ENCODE measurements at places on chromosomes 3 and 15.

GRCh38 chr3:66499881-66500575 lies 794 bp downstream of the LRIG1 start:
- peak; percentile 38 for DNase-seq

GRCh38 chr3:160583451-160583850 lies 18.1 kb upstream of the KPNA4 start:
- no peak for DNase-seq

- no peak for DNase-seq
Measured at GRCh38 chr3:121956363-121956762, 62.2 kb downstream of the SLC15A2 start.

DNA sequence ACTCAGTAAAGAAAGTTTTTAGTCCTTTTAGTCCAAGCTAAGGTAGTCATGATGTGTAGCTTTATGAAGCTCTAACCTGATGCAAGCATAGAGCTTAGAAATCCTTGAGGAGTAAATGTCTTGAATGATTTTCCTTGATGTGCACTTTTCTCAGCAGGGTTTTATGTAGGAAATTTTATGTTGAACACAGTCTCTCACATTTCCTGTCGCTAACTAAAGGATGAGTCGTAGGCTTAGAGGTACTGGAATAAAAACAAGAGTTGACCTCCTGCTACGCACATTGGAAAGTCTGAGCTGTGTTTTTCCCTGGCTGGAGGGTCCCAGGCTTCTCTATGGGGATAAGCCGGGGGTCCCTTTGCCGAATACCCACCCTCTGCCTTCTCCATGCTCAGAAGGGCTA lies 34.7 kb upstream of the ZPLD1 start:
- no peak for DNase-seq

GRCh38 chr15:99359769-99360168 lies 108.5 kb downstream of the LRRC28 start:
- DNase-seq: no peak

DNA sequence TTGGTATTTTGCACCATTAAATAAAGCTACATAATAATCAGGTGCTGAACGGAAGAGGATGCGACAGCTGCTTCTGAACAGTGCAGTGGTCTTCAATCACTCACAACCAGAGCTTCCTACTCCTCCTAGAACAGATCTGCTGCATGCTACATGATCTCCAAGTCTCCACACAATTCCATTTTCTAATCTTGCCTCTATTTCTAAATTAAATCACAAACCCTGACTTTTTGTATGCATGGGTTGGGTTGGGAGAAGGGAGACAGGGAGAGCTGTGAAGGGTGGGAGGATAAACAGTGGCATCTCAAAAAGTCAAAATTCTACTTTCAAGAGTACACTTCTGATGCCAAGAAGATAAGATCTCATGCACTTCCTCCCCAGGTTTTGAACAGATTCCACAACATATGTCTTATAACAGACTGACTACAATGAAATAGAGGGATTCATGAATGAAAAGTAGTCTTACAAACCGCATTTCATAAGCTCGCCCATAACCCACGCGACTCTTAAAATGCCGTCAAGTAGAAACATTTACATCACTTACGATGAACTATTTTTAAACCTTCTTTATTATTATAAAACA lies 57.2 kb downstream of the CHSY1 start:
- no peak for DNase-seq

DNA sequence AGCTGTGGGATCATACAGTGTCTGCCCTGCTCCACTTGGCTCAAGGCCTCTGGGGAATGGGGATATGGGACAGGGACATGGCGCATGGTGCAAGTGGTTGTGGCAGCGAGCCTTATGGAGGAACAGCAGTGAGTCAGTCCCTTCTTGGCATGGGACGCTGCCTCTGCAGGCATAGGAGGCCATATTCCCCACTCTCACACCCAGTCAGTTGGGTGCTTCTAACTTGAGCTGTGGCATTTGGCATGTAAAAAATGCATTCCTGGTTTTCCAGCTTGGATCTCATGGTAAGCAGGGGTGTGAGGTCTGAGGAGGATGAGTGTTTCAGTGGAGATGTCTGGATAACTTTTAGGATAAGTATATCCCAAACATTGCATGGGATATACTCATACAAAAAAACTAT lies 31.6 kb upstream of the UBE2Q2 start:
- no peak for DNase-seq

DNA sequence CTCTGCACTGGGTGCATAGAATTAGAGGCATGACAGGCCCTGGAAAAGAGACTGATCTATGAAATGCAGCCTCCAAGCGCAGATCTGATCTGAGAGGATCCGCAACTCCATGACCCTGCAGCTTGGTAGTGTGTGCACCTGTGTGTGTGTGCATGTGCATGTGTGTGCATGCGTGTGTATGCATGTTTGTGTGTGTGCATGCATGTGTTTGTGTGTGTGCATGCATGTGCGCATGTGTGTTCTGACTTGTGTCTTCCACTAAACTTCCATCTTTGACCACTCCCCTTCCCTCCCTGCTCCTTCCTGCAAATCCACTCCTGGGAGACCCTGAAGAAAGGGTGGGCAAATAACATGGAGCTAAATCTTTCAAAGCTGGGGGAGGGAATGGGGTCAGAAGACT lies 256.9 kb downstream of the PLCL2 start:
- no peak for DNase-seq

GRCh38 chr15:89146366-89146765 lies 58.1 kb downstream of the ABHD2 start:
- no peak for DNase-seq

DNA sequence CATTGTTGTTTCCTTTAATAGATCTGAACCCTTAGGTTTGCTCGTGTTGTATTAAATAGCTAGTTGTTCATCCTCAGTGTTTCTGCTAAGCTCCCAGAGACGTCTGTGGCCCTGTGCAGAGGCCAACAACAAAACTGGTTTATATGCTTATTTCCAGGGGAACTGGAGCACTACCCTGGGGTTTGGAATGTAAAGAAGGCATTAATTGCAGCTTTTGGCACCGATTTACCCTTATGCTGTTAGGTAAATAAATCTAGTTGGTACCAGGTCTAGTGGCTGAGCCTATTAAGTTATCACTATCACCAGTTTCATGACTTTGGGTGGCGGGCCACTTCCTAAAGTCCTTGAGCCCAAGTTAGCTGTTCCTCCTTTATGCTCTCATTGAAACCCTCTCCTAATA lies 12.0 kb downstream of the VPS8 start:
- DNase-seq: no peak

DNA sequence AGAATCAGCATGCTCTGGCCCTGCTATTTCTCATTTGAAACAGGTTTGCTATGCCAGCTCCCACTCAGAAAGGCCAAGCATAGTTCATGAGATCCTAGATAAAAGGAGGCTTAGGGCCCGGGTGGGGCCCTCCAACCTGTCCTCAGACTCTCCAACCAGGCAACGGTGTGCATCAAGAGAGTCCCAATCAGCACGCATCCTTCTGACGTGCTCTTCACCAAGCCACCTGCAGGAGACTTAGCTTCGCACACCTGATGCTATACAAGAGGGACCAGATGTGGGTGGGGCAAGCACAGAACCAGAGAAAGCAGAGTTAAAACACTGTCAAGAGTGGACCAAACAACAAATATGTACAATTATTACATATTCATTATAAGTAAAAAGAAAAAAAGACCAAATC lies 17.3 kb downstream of the STIMATE start:
- no peak for DNase-seq

DNA sequence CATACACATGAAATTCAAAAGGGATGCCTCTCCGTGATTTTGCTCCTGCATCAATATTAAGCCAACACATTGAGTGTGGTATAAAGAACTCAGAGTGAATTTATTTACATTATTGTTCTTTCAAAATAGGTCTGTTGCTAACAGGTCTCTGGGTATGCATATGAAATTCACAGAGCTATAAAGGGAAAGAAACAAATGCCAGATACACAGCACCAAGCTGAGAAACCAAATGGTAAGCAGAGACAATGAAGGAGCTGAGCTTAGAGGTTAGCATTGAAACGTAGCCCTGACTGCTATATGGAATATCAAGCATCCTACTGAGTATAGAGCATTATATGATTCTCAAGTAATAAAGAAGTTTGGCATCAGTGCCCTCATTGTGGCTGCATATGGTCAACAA lies 712.9 kb downstream of the NSUN3 start:
- DNase-seq: no peak

DNA sequence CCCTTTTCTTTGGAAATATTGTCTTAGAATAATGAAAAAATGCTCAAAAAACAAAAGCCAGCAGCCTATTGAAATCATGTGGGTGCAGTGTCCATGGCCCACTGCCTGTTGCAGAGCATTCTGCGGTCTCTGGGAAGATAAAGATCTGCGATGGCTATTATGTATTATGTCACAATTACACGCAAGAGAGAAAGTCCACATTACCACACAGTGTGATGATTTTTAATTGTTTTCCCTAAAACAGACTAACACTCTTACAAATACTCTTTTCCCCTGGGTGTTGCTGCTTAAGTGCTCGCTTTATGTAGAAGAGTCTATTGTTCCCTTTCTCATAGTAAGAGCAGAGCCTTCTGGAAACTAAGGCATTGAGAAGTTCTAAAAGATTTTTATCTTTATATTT lies 32.2 kb downstream of the SSR3 start:
- no peak for DNase-seq

- no peak for DNase-seq
Measured at GRCh38 chr15:68241088-68241935, 11.8 kb upstream of the CLN6 start.

DNA sequence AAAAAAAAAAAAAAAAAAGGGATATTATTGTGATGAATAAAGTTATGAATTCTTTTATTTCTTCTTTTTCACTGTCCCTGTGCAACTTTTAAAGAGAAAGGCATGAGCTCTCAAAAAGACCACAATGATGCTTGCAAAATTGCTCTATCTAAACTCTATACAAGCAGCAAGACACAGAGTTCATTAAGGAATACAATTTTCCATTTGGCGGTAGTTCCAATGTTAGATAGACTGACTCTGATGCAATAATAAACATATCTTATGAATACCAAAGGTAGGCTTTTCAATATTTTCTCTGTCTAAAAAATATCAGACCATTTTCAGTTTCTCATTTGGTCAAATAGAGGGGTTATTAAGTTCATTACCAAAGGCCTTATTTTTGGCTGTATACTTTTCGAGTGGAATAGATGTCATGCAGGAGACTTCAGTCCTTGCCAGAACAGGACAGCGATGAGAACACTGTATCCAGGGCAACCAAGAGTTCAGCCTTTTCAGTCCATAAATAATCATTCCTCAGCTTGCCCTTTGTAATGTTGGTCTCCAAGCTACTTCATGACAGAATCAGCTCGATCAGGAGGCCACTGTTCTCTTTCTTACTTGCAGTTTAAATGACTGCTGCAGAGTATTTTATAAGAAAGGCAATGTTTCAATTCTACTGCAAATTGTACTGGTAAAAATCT lies 162.9 kb upstream of the FAM3D start:
- no peak for DNase-seq

DNA sequence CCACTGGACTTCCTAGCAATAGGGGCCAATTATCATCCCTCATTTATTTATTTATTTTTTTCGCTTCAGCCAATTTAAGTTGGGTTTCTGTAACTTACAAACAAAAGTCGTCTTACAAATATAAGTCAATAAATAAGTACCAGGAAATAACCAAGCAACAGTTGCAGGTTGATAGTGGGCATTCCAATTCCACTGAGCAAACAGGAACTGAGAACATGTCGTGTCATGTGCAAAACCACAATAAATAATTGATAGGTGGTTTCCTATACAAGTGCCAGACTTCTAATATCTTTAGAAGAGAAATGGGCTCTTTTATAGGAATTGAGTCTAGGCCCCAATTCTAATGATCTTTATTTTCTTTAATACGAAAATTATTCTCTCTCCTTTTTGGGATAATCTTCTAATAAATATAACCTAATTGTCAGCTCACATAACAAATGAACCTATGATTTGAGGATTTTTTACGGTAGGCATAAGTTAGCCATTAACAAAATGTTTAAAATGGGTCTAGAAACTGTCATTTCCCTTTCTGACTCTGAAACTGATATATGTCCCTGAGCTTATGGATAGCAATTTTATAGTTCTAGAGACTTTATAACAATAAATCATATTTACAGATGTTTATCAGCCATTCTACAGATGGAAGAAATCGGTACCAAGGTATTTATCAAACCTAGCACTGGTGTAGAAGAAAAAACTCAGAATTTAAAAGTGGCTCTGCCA lies 571.8 kb downstream of the FOXP1 start:
- DNase-seq: peak; percentile 29

GRCh38 chr15:58260725-58261267 lies 122.6 kb downstream of the AQP9 start:
- no peak for DNase-seq

DNA sequence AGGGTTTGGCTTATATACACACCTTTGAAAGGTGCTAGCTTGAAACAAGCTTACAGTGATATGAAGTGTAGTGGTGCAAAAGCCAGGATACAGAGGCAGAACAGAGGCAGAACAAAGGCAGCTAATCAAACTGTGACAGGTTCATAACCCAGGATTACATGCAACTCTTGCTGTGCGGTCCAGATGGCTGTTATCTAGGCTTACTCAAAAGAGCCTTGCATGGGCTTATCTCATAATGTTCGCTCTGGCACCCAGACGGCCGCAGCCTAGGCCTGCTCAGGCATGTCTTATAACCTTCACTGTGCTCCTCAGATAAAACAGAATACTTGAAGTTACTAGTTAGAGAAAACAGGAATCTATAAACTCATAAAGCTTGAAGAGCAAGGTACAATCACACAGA lies 22.8 kb upstream of the NOX5 start:
- DNase-seq: no peak

GRCh38 chr3:29239376-29239775 lies 41.5 kb upstream of the RBMS3 start:
- DNase-seq: no peak

DNA sequence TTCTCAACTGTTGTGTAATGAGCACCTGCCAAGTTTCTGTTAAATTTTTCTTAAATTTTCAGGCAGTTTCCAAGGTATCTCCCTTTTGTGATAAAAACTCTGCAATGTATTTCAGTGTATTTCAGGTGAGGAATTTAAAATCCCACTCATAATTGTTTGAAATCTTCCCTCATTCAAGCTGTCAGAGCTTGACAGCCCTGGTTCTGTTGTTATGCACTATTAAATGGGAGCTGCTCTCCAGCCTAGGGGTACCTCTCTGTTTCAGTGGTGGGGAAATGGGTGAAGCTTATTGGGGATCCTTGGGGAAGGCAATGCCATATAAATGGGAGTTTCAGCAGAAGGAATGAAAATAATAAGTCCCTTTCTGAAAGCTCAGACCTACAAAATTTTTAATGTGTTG lies 178.0 kb upstream of the TMCO5A start:
- no peak for DNase-seq

GRCh38 chr3:144381607-144382006 lies 410.0 kb downstream of the DIPK2A start:
- no peak for DNase-seq

- DNase-seq: no peak
Measured at GRCh38 chr15:47415539-47415971, 301.8 kb upstream of the SEMA6D start.
